Heart right ventricle (tissue), 16 donors: ENCODE measurements at places on chromosomes 13 and 19. TPM values are rescaled to one million over a fixed set of nuclear protein-coding genes. Genes with fewer than 3 reads are reported as not detected.

CBY2 gene
- not detected for total RNA-seq

SNRPD2 gene
- 268 TPM for total RNA-seq

ERICH6B gene
- not detected for total RNA-seq

PSG6 gene
- total RNA-seq = not detected

OR7A5 gene
- not detected for total RNA-seq

DMWD gene
- total RNA-seq = 78.1 TPM

ZNF730 gene
- total RNA-seq = 0.41 TPM

SPRY2 gene
- total RNA-seq = 24.3 TPM

GAPDHS gene
- not detected for total RNA-seq

PABPC3 gene
- 0.09 TPM for total RNA-seq

KLF1 gene
- total RNA-seq = not detected

ZNF600 gene
- 2.3 TPM for total RNA-seq

GRCh38 chr13:58592786-58593185 lies 961.2 kb downstream of the PCDH17 start:
- no peaks in the 10 kb centered on the region for H3K36me3 ChIP-seq
- no peak overlapping the region for H3K4me3 ChIP-seq
- no peaks in the 10 kb centered on the region for H3K4me1 ChIP-seq
- H3K27ac ChIP-seq = no peak overlapping the region
- DNase-seq = no peak

- H3K27me3 ChIP-seq = peaks cover 41% of the 10 kb centered on the region
- peaks cover 11% of the 10 kb centered on the region for H3K4me1 ChIP-seq
- H3K36me3 ChIP-seq = no peaks in the 10 kb centered on the region
- DNase-seq = no peak
- no peak within 1 kb of the TSS for H3K4me3 ChIP-seq
Observed at GRCh38 chr19:4229179-4229931, at the start of gene EBI3. TSS of gene EBI3 (plus strand) at chr19:4229523. CDS start at chr19:4229551, 28 bp downstream.

GRCh38 chr13:77465603-77466195 lies 69.8 kb upstream of the SCEL start:
- H3K27ac ChIP-seq = no peak overlapping the region
- no peaks in the 10 kb centered on the region for H3K4me1 ChIP-seq
- no peaks in the 10 kb centered on the region for H3K36me3 ChIP-seq

GRCh38 chr19:7445104-7445503 lies 43.7 kb downstream of the PEX11G start:
- no peak overlapping the region for H3K4me3 ChIP-seq
- H3K4me1 ChIP-seq = no peaks in the 10 kb centered on the region
- no peak for DNase-seq
- H3K27ac ChIP-seq = no peak overlapping the region
- H3K36me3 ChIP-seq = peaks cover 95% of the 10 kb centered on the region

GRCh38 chr19:16153582-16154336 lies 10.3 kb downstream of the HSH2D start:
- H3K36me3 ChIP-seq = peaks cover 10% of the 10 kb centered on the region
- no peak overlapping the region for H3K4me3 ChIP-seq
- H3K27ac ChIP-seq = no peak overlapping the region
- H3K27me3 ChIP-seq = no peaks in the 10 kb centered on the region
- no peaks in the 10 kb centered on the region for H3K4me1 ChIP-seq

DNA sequence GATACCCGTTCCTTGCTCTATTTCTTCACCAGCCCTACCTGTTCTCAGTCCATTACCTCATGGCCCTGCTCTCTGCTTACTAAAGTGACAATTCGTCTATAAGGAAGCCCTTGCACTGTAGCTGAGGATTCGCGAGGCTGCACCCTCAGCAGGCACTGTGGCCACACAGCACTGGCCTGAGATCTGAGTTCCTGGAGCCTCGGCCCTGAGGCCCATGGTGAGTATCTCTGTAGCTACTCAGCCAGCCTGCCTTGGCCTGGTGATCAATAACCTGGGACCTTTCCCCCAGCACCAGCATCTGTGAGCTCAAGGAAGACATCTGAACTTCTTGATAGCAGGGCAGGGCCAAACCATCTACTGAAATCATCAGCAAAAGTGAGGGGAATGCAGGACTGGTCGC lies 90.7 kb downstream of the RGCC start:
- no peak overlapping the region for H3K27ac ChIP-seq
- no peak overlapping the region for H3K4me3 ChIP-seq
- no peak for DNase-seq
- H3K36me3 ChIP-seq = no peaks in the 10 kb centered on the region
- H3K4me1 ChIP-seq = peaks cover 20% of the 10 kb centered on the region

DNA sequence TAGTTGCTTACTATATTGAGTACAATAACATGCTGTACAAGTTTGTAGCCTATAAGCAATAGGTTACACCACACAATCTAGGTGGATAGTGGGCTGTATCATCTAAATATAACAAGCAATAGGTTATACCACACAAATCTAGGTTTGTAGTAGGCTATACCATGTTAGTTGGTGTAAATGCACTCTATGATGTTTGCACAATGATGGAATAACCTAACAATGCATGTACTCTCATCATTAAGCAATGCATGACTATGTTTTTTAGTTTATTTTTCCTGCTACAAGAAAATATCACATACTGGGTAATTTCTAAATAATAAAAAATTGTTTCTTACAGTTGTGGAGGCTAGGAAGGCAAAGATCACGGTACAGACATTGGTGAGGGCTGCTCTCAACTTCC lies 262.5 kb downstream of the SLITRK6 start:
- no peak for DNase-seq
- H3K4me3 ChIP-seq = no peak overlapping the region
- H3K4me1 ChIP-seq = no peaks in the 10 kb centered on the region

- no peak overlapping the region for H3K4me3 ChIP-seq
- no peak overlapping the region for H3K27ac ChIP-seq
- no peaks in the 10 kb centered on the region for H3K4me1 ChIP-seq
- DNase-seq = no peak
Observed at GRCh38 chr19:36898422-36898821, 17.7 kb downstream of the ZNF829 start.

DNA sequence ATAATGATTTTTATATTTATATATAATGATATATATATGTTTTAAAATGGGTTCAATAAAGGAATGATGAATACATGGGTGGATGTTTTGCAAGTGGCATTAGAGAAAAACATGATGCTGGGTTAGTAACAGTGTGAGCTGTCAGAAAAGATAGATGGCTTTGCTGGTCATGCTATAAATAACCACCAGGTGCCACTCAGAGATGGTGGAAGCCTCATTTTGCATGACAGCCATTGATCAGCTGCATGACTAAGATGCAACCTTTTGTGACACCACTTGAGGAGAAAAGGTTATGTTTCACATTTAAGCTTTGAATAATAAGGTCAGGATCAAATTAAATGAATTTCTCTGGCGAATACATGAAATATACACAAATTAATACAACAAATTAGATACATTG lies 737.7 kb downstream of the PCDH9 start:
- H3K4me1 ChIP-seq = no peaks in the 10 kb centered on the region
- no peak overlapping the region for H3K27ac ChIP-seq
- no peaks in the 10 kb centered on the region for H3K36me3 ChIP-seq
- DNase-seq = no peak
- H3K27me3 ChIP-seq = no peaks in the 10 kb centered on the region
- no peak overlapping the region for H3K4me3 ChIP-seq

- H3K27ac ChIP-seq = no peak within 1 kb of the TSS
- peaks cover 4% of the 10 kb centered on the region for H3K4me1 ChIP-seq
- peaks cover 97% of the 10 kb centered on the region for H3K27me3 ChIP-seq
- peak within 1 kb of the TSS; percentile 38 for H3K4me3 ChIP-seq
Observed at GRCh38 chr19:12838182-12838885, at the start of gene MAST1. TSS of gene MAST1 (plus strand) at chr19:12838515. CDS start at chr19:12838573, 58 bp downstream.

DNA sequence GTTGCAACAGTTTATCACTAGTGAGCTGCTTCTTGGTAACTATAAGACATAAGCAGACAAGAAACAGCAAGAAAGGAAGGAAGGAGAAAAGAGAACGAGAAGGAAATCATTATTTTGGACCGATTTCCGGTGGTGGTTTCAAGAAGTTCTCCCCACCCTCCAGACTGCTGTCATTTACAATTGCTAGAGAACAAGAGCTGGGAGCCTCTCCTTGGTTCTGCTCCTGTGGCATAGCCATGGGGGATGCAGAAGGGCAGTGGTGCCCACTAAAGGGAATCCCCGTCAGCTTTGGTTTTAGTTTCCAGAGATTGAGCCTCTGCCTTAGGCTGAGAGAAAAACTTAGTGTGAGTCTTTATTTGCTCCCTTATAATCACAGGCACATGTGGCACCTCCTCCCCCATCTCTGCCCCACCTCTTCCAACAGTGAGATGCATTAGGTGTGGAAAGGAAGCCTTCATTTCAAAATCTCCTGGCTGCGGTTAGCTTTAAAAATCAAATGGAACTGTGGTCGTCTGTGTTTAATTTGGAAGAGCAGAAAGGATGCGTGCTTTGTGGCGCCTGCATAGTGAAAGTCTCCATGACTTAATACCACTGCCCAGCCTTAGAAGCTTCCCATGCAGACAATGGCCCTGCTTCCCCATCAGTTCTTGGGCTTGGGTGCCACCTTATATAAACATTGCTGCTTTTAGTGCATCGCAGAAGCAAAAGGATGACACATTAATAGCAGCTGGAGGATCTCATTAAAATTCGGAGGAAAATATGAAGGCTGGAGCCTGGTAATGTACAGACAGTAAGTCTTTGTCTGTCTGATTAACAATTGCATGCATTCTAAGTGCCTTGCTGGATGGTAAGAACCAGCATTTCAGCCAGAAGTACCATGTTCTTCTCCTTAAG lies 25.0 kb downstream of the LRCH1 start:
- no peaks in the 10 kb centered on the region for H3K36me3 ChIP-seq
- DNase-seq = no peak
- no peak overlapping the region for H3K4me3 ChIP-seq
- no peaks in the 10 kb centered on the region for H3K27me3 ChIP-seq
- H3K4me1 ChIP-seq = peaks cover 29% of the 10 kb centered on the region

DNA sequence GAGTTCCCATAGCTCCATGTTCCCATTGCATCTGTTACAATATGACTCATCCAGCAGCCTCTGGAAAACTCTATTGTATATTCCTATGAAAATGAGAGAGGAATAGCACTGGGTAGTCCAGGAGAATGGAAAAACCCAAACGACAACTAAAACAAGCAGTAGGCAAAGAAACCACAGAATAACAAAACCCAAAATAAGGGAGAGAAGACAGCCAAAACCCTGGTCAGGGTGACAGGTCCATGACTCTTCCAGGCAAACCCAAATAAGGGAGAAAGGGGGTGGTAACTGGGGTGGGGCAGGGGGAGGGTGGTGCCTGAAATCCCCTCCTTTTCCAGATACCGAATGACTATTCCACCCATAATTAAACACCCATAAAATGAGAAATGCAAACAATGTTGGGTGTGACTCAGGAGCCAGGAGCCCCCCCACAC lies 4.0 kb upstream of the ZNF8 start:
- H3K27ac ChIP-seq = no peak overlapping the region
- no peaks in the 10 kb centered on the region for H3K27me3 ChIP-seq

GRCh38 chr13:34156841-34157365 lies 339.0 kb downstream of the RFC3 start:
- H3K36me3 ChIP-seq = no peaks in the 10 kb centered on the region
- peaks cover 20% of the 10 kb centered on the region for H3K4me1 ChIP-seq
- no peak overlapping the region for H3K27ac ChIP-seq
- H3K27me3 ChIP-seq = no peaks in the 10 kb centered on the region

DNA sequence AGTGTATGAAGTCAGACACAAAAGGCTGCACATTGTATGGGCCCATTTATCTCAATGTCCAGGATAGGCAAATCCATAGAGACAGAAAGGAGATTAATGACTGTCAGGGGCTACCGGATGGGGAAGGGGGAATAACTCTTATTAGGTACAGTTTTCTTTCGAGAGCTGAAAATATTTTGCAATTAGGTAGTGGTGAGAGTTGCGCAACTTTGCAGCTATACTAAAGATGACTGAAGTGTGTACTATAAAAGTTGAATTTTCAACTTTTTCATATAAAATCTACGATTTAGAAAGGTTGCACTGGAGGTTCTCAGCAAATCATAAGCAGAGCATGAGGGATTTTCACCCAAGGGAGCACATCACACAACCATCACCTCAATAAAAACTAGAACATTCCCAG lies 16.1 kb upstream of the SLC15A1 start:
- no peaks in the 10 kb centered on the region for H3K36me3 ChIP-seq
- H3K27ac ChIP-seq = no peak overlapping the region
- no peaks in the 10 kb centered on the region for H3K4me1 ChIP-seq
- no peak for DNase-seq

GRCh38 chr19:12913011-12913561 lies 6.0 kb downstream of the SYCE2 start:
- no peaks in the 10 kb centered on the region for H3K36me3 ChIP-seq
- peak overlapping the region; percentile 79 for H3K27ac ChIP-seq
- peaks cover 19% of the 10 kb centered on the region for H3K4me1 ChIP-seq
- H3K4me3 ChIP-seq = peak overlapping the region; percentile 29
- DNase-seq = peak; percentile 75

GRCh38 chr19:17611462-17612244 lies 56.2 kb downstream of the COLGALT1 start:
- DNase-seq = no peak
- no peak overlapping the region for H3K4me3 ChIP-seq
- H3K27ac ChIP-seq = no peak overlapping the region
- no peaks in the 10 kb centered on the region for H3K36me3 ChIP-seq
- H3K4me1 ChIP-seq = no peaks in the 10 kb centered on the region
- peaks cover 38% of the 10 kb centered on the region for H3K27me3 ChIP-seq

- H3K36me3 ChIP-seq = no peaks in the 10 kb centered on the region
- no peaks in the 10 kb centered on the region for H3K27me3 ChIP-seq
- no peak overlapping the region for H3K27ac ChIP-seq
Observed at GRCh38 chr19:5200844-5201243, 139.8 kb downstream of the PTPRS start.

DNA sequence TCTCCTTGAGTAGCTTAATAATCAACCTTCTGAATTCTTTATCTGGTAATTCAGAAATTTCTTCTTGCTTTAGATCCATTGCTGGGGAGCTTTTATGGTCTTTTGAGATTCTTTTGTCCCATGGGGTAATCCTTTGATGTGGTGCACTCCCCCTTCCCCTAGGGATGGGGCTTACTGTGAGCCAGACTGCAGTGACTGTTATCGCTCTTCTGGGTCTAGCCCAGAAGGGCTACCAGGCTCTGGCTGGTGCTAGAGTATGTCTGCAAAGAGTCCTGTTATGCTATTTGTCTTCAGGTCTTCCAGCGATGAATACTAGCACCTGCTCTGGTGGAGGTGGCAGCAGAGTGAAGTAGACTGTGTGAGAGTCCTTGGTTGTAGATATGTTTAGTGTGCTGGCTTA lies 41.7 kb downstream of the UFM1 start:
- H3K4me1 ChIP-seq = no peaks in the 10 kb centered on the region
- no peak for DNase-seq
- H3K36me3 ChIP-seq = no peaks in the 10 kb centered on the region
- no peaks in the 10 kb centered on the region for H3K27me3 ChIP-seq

DNA sequence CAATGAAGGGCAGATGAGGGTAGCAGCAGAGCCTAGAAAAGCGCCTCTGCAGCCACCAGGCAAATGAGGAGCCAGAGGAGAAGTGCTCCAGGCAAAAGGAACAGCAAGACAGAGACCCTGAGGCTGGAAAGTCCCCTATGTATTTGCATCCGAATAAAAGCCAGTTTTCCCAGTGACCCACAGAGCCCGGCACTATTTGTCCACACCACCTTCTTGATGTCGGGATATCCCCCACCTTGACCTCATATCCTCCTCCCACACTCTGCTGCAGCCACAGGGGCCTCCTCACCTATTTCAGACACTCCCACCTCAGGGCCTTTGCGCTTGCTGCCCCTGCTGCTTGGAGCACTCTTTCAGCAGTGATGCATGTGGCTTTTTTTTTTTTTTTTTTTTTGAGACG lies 6.6 kb downstream of the ATG4D start:
- H3K36me3 ChIP-seq = peaks cover 15% of the 10 kb centered on the region
- H3K27me3 ChIP-seq = no peaks in the 10 kb centered on the region
- no peak overlapping the region for H3K27ac ChIP-seq
- no peak for DNase-seq
- no peaks in the 10 kb centered on the region for H3K4me1 ChIP-seq
